Activated CD4-positive, alpha-beta T cell treated with anti-CD3 and anti-CD28 coated beads, Interleukin-2, amount 10 ng/mL, durations not matched to agents 7 days and 5 days (primary cell): ENCODE measurements at places on chromosomes 3 and 15.

- no peak overlapping the region for H3K4me3 ChIP-seq
- DNase-seq: no peak
- no peaks in the 10 kb centered on the region for H3K27me3 ChIP-seq
- H3K36me3 ChIP-seq: peaks cover 61% of the 10 kb centered on the region
Measured at GRCh38 chr15:44565387-44566154, 28.6 kb downstream of the EIF3J start.

GRCh38 chr3:53155760-53156159 is 5.2 kb upstream of the PRKCD start:
- H3K4me1 ChIP-seq: peaks cover 7% of the 10 kb centered on the region
- DNase-seq: no peak

DNA sequence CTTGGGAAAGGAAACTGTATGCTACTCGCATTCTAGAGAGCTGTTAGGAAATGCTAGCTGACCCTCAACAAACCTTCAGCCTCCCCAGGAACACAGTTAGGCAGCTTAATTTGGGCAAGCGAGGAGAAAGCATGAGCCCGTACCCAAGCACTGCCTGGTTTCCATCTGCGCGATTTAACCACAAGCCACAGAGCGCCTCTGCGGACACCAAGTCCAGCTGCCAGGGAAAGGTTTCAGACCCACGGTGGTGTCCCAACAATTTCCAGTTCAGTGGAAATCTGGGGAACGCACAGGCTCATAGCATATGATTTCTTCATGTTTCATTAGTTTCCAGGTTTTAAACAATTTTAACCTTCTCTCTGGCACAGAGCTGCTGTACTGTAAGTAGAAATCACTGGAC is 617.6 kb downstream of the FHIT start:
- H3K27me3 ChIP-seq: no peaks in the 10 kb centered on the region
- H3K4me3 ChIP-seq: no peak overlapping the region
- no peak for DNase-seq
- no peak overlapping the region for H3K27ac ChIP-seq

DNA sequence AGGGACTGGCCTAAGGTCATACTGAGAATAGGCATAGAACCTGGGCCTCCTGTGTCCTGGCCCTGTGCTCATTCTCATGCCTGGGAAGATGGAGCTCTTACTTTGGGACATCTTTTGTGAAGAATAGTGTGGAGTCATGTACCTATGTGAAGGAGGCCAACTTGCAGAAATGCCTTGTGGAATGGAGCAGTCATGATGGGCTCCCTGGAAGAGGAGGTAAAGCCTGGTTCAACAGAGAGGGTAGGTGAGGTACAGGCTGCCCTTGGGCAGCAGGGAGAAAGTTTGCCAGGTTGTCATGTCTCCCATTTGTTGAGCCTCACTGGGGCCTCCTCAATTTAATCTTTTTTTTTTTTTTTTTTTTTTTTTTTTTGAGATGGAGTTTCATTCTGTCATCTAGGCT is 18.1 kb downstream of the MAPKAPK3 start:
- no peak for DNase-seq
- no peaks in the 10 kb centered on the region for H3K27me3 ChIP-seq
- H3K36me3 ChIP-seq: peaks cover 39% of the 10 kb centered on the region
- H3K4me1 ChIP-seq: peaks cover 79% of the 10 kb centered on the region

- peaks cover 8% of the 10 kb centered on the region for H3K4me1 ChIP-seq
- no peak for DNase-seq
- H3K4me3 ChIP-seq: no peak overlapping the region
- no peaks in the 10 kb centered on the region for H3K36me3 ChIP-seq
- peak overlapping the region; percentile 43 for H3K27ac ChIP-seq
Measured at GRCh38 chr3:39189150-39189958, 3.0 kb downstream of the XIRP1 start.

GRCh38 chr15:97168704-97169475 is 791.6 kb upstream of the ARRDC4 start:
- no peak for DNase-seq
- no peaks in the 10 kb centered on the region for H3K27me3 ChIP-seq
- H3K36me3 ChIP-seq: no peaks in the 10 kb centered on the region
- H3K27ac ChIP-seq: no peak overlapping the region
- no peak overlapping the region for H3K4me3 ChIP-seq

DNA sequence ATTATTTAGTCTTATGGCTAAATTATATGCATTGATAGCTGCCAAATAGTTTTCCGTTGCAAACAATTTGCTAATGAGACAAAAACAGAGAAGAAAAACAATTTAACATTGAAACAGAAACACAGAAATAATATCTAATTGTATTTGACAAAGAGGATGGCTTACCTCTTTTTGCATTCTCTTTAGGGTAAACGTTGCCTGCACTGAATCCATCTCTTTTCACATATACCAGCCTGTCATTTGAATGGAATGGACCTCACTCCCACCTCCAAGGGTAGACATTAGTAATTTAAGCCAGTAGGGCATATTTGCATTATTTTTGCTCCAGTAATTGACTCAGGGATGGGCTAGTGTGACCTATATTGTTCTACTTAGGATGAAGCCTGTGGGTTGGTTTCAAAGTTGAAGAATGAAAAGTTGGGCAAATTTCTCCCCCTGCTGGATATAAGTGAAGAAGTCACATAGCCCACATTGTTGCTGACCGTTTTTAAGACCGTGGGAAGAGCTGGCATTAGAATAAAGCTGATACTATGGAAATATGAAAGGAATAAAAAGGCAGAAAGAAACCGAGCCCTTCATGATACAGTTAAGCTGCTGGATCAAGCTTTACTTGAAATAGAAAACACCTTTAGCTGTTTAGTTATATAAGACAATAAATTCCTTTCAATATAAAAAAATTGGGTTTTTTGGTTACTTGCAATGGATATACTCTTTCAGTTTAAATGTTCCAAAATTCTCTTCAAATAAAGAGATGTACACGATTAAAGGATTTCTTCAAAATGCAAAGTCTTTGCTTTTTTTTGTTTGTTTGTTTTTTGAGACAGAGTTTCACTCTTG is 26.9 kb downstream of the PIERCE2 start:
- H3K4me3 ChIP-seq: no peak overlapping the region
- H3K36me3 ChIP-seq: no peaks in the 10 kb centered on the region
- H3K27me3 ChIP-seq: no peaks in the 10 kb centered on the region
- H3K27ac ChIP-seq: no peak overlapping the region
- peaks cover 8% of the 10 kb centered on the region for H3K4me1 ChIP-seq

- no peak overlapping the region for H3K4me3 ChIP-seq
- H3K36me3 ChIP-seq: no peaks in the 10 kb centered on the region
- no peak for DNase-seq
- no peaks in the 10 kb centered on the region for H3K27me3 ChIP-seq
- no peaks in the 10 kb centered on the region for H3K4me1 ChIP-seq
Measured at GRCh38 chr15:54803134-54803808, 393.5 kb downstream of the RSL24D1 start.

GRCh38 chr3:32817558-32818228 is at the start of gene TRIM71:
TSS of gene TRIM71 (plus strand) at chr3:32817997. CDS start at chr3:32818081, 84 bp downstream.
- peaks cover 71% of the 10 kb centered on the region for H3K27me3 ChIP-seq
- H3K36me3 ChIP-seq: no peaks in the 10 kb centered on the region
- DNase-seq: peak; percentile 7

DNA sequence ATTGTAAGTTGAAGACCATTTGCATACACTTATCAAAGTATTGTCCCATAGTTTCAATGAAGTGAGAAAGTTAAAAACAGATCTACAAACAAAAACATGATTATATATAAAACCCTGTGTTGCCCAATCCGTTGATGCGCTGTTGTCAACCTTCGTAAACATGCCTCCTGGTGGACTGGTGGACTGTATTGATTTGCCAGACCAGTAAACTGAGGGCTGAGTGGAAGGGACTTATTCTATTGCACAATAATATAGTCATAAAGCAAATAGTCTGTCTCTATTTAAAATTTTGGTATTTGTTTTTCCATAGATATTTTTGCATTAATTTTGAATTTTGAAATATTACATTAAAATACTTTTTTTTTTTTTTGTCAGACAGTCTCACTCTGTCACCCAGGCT is 102.5 kb downstream of the GAP43 start:
- H3K27ac ChIP-seq: no peak overlapping the region
- H3K4me1 ChIP-seq: no peaks in the 10 kb centered on the region
- H3K4me3 ChIP-seq: no peak overlapping the region
- no peaks in the 10 kb centered on the region for H3K36me3 ChIP-seq

GRCh38 chr3:50133283-50133615 is 21.9 kb upstream of the SEMA3F start:
- H3K4me1 ChIP-seq: peaks cover 2% of the 10 kb centered on the region
- H3K36me3 ChIP-seq: no peaks in the 10 kb centered on the region
- H3K4me3 ChIP-seq: no peak overlapping the region
- DNase-seq: no peak
- no peaks in the 10 kb centered on the region for H3K27me3 ChIP-seq

GRCh38 chr15:95346721-95347475 is 983.6 kb upstream of the NR2F2 start:
- no peak overlapping the region for H3K4me3 ChIP-seq
- no peak for DNase-seq
- H3K36me3 ChIP-seq: no peaks in the 10 kb centered on the region
- no peak overlapping the region for H3K27ac ChIP-seq
- H3K4me1 ChIP-seq: no peaks in the 10 kb centered on the region

DNA sequence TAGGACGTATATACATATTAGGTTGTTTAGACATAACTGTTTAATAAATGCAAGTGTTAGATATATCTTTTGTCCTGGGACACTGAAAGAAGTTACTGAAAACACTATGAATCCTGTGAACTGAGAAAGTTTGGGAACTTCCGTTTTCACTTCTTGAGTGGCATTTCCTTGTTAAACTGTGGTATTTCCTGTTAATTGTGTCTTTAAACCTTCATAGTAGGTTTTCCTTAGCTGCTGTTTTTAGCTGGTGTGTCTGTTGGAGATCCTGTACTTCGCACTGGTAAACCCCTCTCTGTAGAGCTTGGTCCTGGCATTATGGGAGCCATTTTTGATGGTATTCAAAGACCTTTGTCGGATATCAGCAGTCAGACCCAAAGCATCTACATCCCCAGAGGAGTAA is 37.1 kb downstream of the ATP6V1A start:
- H3K4me1 ChIP-seq: peaks cover 11% of the 10 kb centered on the region
- H3K4me3 ChIP-seq: no peak overlapping the region
- no peak for DNase-seq
- H3K36me3 ChIP-seq: peaks cover 13% of the 10 kb centered on the region
- no peak overlapping the region for H3K27ac ChIP-seq

- H3K36me3 ChIP-seq: no peaks in the 10 kb centered on the region
- no peak overlapping the region for H3K4me3 ChIP-seq
- H3K4me1 ChIP-seq: no peaks in the 10 kb centered on the region
Measured at GRCh38 chr3:105083945-105084344, 282.8 kb upstream of the ALCAM start.

GRCh38 chr3:128648940-128649663 is 1.5 kb downstream of the RPN1 start:
- H3K36me3 ChIP-seq: peaks cover 11% of the 10 kb centered on the region
- H3K27me3 ChIP-seq: no peaks in the 10 kb centered on the region
- no peak for DNase-seq
